NCI-H69 (cell line): ENCODE measurements at places on chromosomes 1 and 21.
A peak's percentile ranks its signal among the peaks of the same experiment; 100 is the strongest.

DNA sequence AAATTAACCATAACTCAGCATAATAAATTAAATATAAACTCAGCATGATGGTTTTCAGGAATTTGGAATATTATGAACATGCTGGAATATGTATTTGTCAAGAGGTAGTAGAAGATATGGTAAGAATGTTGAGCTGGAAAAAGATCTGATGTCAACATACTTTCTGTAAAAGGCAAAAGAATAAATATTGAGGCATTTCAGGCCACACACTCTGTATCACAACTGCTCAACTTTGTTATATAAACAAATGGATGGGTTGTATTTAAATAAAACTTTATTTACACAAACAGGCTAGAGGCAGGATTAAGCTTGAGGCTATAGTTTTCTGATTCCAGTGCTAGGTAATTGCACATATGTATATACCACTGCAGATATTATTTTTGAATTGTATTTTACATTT is 1409.4 kb downstream of the MRPL39 start:
- no peak for DNase-seq

GRCh38 chr1:207828485-207829158 is 76.8 kb downstream of the CD46 start:
- DNase-seq = peak; percentile 58

- DNase-seq = peak; percentile 3
Observed at GRCh38 chr1:39422614-39423013, 68.8 kb upstream of the BMP8A start.

- peak; percentile 96 for DNase-seq
Observed at GRCh38 chr1:234737967-234738314, 128.0 kb upstream of the IRF2BP2 start.

DNA sequence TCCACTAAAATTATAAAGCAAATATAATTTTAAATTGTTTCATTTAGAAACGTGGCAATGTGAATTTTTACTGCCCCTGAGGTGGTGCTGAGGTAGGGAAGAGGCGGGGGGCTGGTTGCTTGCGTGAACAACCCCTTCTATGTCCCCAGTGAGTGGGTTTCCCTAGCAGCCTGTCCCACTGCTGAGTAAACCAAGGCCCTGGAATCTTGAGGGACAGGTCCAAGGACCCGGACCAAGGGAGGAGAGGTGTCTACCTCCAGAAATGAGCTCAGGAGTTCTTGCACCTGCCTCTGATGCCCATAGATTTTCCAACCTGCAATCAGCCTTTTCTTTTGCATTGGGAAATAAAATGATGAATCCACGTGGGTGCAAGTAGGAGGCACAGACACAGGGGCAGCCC is 649 bp upstream of the LDLRAD1 start:
- no peak for DNase-seq

- DNase-seq = no peak
Observed at GRCh38 chr1:159921251-159921650, 4.1 kb downstream of the TAGLN2 start.

GRCh38 chr1:43015269-43015668 is 56.6 kb upstream of the SLC2A1 start:
- DNase-seq = no peak
